ENCODE measurements at places on chromosomes 1 and 21.

DNA sequence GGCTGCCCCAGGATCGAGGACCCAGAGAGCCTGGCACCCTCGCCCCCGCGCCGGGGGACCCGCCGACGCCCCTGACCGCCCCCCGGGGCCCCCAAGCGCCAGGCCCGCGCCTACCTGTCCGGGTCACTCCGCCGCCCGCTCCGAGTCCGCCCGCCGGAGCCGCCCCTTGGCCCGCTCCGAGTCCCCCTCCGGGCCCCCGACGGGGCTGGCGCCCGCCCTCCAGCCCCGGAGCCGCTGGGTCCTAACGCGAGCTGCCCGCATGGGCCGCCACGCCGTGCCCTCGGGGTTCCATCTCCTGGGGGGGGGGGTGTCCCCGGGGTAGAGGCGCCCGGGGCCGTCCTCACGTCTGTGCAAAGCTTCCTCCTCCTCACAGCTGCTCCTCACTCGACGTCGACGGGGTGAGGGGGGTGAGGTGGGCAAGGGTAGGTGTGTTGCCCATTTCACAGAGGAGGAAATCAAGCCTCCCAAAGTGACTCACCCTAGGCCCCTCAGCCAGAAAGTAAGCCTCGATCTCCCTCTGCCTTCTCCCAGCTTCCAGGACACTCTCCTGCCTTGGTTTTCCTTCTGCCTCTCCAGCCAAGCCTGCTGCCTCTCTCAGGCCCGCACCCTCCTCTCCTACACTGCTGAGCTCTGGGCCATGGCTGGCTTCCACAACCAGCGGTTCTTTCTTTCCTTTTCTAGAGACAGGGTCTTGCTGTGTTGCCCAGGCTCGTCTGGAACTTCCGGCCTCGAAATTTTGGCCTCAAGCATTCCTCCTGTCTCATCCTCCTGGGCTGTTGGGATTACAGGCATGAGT is at the start of gene MFAP2:
MFAP2 (minus strand) TSS at position 148 of the 796 bp plus-strand sequence. CDS start 2,347 bp downstream, outside the sequence.
- no peak for DNase-seq

DNA sequence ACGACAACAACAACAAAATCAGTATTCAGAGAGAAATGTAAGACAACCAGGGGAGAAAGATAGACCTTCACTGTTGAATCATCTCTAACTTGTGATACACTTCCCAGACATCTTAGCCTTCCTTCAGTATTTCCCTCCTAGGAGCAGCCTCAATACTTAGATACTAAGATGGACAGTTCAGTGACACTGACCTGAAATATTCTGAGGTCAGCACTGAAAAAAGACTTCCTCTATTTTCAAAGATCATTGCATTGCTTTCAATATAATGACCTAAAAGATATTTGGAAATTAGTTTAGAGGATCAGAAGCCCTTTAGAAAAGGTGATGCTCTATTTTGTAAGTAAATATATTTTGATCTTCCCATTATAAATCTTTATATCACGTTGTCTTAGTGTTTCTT is 101.0 kb downstream of the MRPL39 start:
- no peak for DNase-seq

GRCh38 chr1:83954166-83954823 is 44.6 kb downstream of the TTLL7 start:
- DNase-seq: no peak

DNA sequence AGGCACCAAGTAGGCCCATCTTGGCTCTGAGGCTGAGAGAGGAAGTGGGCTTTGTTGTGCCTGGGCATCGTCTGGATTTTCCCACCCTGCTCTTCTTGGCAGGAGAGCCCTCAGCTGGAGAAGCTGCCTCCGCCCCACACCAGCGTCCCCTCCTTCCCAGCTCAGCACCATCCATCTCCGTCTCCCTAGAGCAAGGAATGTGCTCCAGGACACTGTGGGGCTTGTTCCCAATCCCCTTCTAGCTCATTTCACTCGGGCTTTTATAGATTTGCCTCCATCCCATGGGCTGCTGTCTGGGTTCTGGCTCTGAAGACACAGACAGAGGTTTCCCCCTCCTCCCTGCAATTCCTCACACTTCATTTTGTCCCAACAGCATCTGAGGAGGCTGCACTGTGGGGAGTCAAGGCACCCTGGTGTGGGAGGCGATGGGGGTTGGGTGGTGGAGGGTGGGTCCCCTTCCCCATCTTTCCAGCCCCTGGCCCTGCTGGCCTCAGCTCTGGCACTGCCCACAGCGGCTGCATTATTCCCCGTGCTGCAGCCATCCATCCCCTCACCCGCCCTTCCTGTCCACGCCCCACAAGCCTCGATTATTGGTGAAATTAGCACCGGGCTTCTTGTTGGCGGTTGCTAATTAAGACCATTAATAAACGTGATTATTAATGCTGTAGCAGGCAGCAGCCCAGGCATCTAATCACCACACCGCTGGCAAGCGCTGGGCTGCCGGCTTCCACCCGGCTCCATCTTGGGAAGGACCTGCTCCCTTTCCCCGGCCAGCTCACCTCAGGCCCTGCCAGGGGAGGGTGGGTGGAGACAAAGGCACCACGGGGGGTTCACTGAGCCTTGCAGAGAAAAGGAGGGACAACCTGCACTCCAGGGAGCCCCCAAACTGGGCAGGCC is 21.7 kb downstream of the RHBG start:
- no peak for DNase-seq

GRCh38 chr1:105101261-105101660 is 1351.6 kb downstream of the AMY1C start:
- DNase-seq: no peak

GRCh38 chr1:11030865-11031264 is 16.2 kb downstream of the MASP2 start:
- no peak for DNase-seq

DNA sequence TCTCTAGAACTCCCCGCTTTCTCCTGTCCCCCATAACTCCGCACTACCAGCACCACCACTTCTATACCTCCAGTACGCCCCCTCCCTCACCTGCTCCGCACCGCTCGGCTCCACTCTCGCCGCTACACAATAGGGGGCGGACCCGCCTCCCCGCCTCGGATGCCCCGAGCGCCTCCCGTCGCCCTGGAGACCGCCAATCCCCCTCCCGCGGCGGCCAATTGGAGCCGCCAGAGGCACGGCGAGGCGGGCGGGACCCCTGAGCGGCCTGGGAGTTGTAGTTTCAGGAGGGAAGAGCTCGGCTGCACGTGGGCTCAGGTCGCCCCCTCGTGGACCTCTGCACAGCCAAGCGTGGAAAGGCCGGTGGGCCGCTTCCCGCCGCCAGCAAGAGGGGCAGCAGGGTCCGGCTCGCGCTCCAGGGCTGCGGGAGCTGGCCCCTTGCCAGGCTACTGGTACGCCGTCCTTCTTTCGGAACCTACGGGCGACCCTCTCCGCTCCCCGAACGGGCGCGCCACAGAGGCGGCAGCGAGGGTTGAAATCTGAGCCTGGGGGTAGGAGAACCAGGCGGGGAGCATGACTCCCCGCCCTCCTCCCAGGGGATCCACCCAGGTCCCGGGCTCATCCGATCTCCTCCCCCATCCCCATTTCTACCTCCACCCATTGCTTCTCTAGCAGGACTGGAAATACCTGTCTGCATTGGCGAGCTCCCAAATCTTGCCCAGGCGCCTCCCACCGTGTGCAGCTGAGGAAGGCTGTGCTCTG is at the start of gene IGSF9:
IGSF9 (minus strand) TSS at position 131 of the 759 bp plus-strand sequence. CDS start 2,159 bp downstream, outside the sequence.
- DNase-seq: peak; percentile 86

- no peak for DNase-seq
Measured at GRCh38 chr1:246794048-246794827, 70.0 kb downstream of the SCCPDH start.

DNA sequence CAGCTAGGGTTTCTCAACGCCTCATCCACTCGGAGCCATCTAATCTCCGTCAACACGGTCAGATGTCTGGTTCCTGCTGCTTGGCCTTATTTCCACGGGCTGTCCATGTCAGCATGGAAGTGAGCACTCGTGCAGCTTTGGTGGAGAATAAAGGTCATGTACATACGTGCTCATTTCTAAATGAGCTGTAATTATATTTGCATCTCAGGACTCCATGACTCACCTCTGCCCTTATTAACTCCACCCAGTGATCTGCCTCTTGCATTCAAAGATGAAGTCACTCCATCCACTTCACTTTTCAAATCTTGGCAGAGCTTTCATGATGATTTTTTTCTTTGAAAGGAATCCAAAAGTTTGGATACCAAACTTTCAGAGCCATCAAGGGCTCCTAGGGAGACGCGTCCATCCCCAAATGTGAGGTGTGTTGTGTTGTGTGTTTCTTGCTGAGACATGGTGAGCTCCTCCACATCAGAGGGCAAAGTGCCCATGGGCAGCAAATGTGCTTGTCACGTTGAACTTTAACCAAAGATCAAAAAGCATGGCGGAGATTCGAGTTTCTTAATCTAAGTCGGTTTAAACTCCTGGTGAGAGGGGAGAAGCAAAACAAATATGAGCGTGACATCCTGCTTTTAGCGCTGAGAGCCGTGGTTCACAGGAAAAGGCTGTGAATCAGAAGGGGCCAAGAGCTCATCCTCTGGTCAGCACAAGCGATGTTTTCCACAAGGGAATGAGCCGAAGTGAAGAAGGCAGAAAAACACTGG is 68.6 kb upstream of the ERRFI1 start:
- no peak for DNase-seq

DNA sequence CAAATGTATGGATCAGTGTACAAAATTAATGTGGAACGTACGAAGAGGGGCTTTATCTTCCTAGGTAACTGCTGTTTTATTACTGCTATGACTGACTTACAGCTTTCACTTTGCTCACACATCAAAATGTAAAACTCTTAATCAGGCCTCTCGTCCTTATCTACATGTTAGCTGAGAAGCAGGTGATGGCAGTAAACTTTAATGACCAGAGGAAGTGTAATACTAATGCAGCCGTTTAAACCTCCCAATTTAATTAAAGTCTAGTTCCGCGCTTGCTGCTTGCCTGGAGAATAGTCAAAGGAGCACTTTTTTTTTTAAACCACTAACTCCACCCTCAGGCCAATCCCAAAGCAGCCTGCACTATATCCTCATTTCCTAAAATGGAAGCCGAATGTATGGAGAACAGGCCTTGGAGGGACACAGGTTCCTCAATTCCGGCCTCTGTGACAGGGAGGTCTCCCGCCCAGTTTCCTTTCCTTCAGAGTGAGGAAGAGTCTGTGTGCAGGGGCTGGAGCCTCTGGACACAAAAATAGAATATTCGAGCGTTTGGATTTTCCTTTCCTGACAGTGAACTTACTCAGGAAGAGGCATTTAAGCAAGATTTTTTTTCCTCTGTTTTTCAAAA is 36.7 kb upstream of the RASAL2 start:
- no peak for DNase-seq

- DNase-seq: no peak
Measured at GRCh38 chr1:48493970-48494769, 22.2 kb upstream of the SPATA6 start.

DNA sequence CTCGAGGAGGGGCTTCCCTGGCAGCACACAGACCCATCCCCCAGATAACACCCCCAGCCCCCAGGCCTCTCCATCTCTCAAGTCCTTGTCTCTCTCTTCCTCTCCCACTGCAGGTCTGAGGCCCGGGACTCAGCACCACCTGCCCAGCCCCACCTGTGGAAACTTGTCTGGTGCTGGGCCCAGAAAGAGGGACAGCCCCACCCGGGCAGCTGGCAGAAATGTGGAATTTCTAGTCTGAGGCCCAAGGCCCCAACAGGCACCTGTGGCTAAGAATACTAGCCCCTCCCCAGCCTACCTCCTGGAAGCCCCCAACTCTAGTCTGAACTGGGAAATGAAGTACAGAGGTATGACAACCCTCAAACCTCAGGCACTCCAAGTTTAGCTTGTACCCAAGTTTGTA is 15.4 kb downstream of the TTC39A start:
- DNase-seq: no peak

DNA sequence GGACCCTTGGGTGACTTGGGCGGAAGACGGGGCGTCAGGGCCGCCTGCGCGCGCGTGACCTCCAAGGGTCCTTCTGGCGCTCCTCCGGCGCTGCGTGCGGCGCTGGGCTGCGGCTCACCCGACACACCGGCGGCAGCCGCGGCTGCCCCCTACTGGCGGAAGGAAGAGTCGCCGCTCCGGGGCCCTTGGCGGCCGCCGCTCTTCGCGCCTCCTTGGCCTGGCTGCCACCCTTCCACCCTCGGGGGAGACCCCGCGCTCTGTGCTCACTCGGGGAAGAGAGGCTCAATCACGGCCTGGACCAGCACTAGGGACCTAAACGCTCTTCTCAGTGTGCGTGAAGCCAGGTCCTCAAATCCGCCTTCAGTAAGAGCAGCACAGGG is 89.7 kb downstream of the DMRTA2 start:
- DNase-seq: no peak

DNA sequence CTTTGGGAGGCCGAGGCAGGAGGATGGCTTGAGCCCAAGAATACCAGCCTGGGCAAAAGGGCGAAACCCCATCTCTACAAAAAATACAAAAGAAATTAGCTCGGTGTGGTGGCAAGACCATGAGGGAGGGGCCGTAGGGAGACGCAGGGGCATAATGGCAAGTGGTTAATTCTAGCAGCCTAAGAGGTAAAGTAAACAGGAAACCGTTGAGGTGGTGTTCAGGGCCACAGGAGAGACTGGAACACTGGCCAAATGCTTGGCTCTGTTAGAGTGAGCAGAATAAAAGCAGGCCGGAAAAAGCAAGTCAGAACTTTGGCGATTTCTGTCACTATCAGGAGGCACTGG is 89.2 kb downstream of the RIPK4 start:
- DNase-seq: no peak

- DNase-seq: no peak
Measured at GRCh38 chr1:9612871-9613624, 24.3 kb downstream of the TMEM201 start.

DNA sequence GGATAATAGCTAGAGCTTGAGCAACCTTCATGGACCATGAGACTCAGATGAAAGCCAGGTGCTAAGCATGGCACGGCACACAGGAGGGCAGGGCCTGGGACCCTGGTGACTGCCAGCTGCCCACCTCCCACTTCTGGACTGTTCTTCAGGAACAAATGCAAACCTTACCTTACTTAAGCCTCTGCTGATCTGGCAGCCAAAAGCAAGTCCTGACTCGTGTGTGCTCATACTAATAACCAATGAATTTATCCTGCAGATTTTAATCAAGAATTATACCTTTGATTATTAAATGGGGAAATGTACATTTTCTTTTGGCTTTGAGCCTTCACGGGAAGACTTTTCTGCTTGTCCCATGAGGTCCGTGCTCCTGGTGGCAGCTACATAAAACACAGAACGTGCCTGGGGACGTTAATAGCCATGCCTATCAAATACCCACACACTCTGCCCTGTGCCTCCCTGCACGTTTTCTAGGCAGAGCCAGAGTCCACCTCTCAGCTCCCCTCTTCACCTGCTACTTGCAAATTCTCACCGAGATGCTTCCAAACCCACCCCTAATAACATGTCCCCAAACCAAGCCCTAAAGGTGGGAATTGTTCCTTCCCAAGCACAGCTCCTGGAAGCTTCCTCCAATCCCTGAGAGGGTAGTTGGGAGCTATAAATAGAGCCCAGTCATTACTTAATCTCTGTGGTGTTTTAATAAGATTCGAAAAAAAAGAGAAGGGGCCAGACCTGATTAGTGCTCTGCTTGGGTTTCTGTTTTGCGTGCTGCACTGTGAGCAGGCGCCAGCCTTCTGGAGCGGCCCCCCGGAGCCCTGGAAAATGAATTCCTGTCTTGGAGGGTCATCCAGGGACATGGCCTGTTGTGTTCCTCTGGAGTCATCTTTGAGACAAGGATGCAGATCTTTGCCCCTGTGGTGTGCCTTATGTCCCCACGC is 33.5 kb downstream of the SLC1A7 start:
- DNase-seq: no peak

Measured in NCI-H2107 (cell line).